ENCODE measurements at places on chromosomes 3 and 15.

DNA sequence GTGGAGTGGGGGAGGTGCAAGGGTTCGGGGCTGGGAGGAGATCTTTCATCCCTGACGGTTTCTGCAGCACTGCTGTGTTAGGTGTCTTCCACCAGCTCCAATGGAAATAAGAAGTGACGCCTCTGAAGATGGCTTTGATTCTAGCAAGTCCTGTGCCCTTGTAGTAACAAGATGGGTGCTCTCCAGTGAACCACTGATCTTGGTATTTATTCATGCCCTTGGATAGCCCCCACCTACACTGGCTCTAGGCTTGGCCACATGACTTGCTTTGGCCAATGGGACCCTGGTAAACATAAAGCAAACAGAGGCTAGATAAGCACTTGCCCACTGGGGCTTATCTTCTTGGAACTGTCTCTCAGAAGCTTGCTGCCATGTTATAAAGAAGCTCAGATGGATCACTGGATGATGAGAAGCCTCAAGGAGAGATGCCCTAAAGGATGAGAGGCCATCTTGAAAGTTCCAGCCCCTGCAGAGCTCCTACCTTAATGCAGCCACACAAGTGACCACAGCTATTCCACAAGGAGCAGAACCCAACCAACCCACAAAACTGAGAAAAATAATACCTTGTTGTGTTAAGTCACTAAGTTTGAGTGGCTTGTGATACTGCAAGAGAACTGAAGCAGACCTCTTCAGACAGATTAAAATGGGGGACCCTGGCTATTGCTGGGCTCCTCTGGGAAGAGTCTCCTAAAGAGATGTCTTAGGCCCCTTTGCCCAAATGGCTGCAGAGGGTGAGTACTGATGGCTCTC, 137.9 kb downstream of the PDCD6IP start:
- DNase-seq: no peak

GRCh38 chr3:148974726-148975125, 16.6 kb upstream of the GYG1 start:
- no peak for DNase-seq

DNA sequence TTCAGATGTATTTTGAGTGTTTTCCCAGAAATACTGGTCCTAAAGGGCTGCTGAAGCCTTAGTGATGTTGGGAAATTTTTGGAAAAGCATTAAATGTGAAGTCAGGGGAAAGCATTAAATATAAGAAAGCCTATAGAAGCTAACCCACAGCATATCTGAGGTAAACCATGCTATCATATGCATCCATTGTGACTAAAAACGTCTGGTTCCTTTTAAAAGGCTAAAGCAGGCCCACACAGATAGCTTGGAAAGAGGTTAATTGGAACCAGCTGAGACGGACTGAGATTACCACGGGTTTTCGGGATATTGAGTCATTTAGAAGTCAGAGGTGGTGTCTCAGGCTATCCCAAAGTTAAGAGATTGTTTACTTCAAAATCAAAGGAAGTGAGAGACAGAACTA, 78.2 kb downstream of the CYP19A1 start:
- no peak for DNase-seq

DNA sequence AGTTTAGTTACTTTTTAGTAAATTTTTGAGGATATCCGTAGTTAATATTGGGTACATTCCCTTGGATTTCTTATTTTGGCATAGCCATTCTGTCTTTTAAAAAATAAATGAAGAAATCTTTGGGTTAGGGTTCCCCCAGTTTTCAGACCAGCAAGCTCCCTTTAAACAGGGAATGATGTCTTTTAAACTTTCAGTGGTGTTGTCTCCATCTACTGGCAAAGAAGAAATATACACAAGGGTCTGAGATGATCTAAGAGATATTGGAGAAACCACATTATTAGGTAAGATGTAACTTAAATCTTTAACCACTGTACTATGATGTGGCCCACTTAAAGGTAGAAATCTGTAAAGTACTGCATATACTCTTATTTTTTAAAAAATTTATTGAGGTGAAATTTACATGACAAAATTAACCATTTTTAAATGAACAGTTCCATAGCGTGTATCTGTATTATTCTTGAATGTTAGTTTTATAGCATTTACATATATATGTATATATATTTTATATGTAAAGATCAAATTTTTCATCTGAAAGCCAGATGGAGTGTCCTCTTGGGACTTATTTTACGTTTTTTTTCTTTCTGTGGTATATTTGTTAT, 35.1 kb upstream of the EIF3J start:
- DNase-seq: no peak

- no peak for DNase-seq
Measured at GRCh38 chr3:35120026-35120425, 519.3 kb upstream of the ARPP21 start.

GRCh38 chr3:73107676-73108187, 46.3 kb downstream of the EBLN2 start:
- DNase-seq: no peak

GRCh38 chr3:47791193-47791855, 9.6 kb upstream of the SMARCC1 start:
- DNase-seq: no peak

All from left cardiac atrium (tissue), 4 donors.